ENCODE measurements at places on chromosomes 4 and X. TPM values are rescaled to one million over a fixed set of nuclear protein-coding genes. Genes with fewer than 3 reads are reported as not detected.

Gene TMEM255A
- 4.0 TPM for total RNA-seq

Gene WDR44
- 10.2 TPM for total RNA-seq

DNA sequence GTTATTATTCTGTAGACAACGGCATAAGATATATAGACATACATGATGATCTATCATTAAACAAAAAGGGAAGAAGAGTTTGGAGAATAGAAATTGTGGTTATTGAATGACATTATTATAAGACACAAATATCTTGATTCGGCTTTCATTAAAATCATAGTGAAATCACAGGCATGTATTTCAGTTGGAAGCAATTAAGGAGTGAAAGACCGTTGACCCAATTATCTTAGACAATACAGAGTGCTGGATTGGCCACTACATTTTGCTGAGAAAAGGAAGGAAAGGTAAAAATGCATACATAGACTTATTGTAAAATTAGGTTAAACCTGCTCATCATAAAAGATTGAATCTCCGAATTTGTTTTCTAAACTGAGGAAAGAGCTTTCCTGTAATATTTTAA lies 209.8 kb downstream of the KCNIP4 start:
- no peak for DNase-seq

DNA sequence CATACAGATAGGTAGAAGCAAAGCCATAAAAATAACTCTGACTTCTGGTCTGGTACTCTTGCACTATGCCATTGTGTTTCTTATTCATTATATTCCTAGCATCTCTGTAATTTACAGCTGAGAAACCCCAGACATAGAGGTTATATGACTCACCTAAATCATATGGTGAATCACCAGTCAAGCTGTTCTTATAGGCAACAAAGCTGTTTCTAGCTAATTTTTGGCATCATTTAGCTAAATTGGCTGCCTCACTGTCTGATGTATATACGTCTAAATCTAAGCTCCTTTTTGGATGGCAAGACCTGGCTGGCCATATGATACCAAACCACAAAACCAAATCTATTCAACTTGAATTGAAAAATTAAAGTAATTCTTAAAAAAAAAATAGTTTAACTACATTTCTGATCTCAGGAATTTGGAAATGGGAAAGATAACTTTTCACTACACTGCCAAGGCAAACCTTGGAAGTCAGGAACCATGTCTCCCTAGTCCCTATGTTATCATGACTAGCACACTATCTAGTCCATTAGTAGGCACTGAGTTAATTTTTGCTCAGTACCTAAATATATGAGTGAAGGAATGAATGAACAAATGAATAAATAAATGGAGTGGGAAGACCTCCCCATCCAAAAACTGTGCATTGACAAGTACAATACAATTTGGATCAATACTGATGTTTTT lies 41.3 kb upstream of the STAG2 start:
- DNase-seq: peak; percentile 37

DNA sequence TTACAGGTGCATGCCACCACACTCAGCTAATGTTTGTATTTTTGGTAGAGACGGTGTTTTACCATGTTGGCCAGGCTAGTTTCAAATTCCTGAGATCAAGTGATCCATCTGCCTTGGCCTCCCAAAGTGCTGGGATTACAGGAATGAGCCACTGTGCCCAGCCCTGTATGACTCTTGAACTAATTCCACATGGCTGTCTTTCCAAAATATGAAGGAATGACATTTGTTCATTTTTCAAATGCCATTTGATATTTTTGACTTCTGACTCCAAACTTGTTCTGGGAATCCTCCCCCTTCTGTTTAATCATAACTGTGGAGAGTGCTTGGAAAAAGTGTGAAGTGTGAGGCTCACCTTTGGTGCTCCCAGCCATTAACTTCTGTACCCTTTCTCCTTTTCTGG lies 119.2 kb downstream of the NHS start:
- DNase-seq: no peak

- DNase-seq: peak; percentile 51
Measured at GRCh38 chr4:149987330-149988086, 90.7 kb upstream of the DCLK2 start.

- peak; percentile 7 for DNase-seq
Measured at GRCh38 chr4:146488495-146489174, 33.1 kb downstream of the SLC10A7 start.

- no peak for DNase-seq
Measured at GRCh38 chrX:110346681-110347080, 12.0 kb upstream of the RTL9 start.

Gene BEX1
- total RNA-seq: 53.5 TPM

GRCh38 chr4:73752424-73752823 lies 12.1 kb downstream of the CXCL8 start:
- DNase-seq: no peak

GRCh38 chr4:37999965-38000364 lies 39.8 kb downstream of the PTTG2 start:
- no peak for DNase-seq

GRCh38 chrX:15203694-15204093 lies 66.2 kb downstream of the ASB9 start:
- DNase-seq: no peak

- no peak for DNase-seq
Measured at GRCh38 chr4:18405054-18405453, 383.5 kb upstream of the LCORL start.

DNA sequence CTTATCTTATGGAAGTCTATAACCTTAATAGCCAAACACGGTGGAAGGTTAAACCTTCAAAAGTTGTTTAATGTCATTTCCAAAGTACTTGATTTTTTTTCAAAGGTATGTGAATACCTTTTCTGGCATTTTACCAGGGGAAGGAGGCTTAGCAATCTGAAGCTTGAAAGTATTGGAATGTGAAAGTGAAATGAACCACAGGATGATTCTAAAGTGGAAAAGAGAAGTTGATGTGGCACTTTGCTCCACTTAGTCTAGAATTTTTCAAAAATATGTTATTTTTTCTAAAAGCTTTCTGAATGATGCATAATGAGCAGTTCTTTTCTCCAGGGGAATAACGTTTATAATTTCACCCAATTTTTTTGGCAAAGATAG lies 19.2 kb downstream of the PI4K2B start:
- no peak for DNase-seq

DNA sequence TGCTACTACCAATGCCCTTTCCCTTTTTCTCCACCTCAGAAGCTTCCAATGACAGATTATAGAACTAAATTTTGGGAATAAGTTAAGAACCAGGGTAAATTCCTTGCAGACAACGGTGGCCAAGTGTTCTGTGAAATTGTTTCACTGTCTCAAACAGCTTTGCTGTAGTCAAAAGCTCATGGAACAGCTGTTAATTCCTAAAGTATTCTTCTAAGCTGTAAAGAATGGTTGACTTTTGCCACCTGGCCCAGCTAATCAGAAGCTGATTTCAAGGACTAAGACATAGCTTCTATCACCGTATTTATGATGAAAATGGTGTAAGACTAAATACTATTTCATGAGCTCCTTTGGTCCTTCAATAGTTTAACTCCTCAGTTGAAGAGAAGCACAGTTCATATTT lies 297.5 kb downstream of the IL1RAPL2 start:
- no peak for DNase-seq

DNA sequence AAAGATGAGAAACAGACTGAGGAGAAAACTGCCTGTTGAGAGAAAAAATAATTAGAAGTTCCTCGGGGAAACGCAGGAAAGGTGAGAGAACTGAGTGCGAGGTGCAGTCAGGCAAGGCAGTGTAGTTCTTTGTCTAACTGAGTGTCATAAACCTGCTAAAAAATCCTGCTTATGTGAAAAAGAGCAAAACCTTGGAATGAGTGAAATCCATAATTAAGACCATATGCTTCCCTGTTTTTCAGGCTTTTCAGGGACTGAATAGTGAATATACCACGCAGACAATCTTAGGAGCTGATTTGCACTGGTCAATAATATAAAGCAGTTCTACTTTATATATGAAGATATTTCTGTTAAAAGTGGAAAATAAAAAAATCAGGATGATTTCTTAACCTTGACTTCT lies 104.9 kb downstream of the RASGEF1B start:
- no peak for DNase-seq

- DNase-seq: no peak
Measured at GRCh38 chr4:104649631-104650030, 154.9 kb upstream of the CXXC4 start.

DNA sequence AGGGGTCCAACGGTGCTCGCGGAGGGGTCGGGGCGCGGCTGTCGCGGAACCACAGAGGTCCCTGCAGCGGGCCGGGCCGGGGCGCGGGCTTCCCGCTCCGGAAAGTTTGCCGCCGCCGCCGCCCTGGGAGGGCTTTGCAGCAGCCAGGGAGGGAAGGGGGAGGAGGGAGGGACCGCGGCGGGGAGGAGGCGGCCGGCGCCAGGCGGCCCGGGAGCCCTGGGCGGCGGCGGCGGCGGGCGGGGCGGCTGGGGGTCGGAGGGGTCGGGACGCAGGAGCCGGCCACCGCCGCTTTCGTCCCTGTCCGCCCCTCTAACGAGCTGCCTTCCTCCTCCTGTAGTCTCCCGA lies 375 bp downstream of the FGFR3 start:
- DNase-seq: no peak

Gene SULT1B1
- total RNA-seq: 1.8 TPM

DNA sequence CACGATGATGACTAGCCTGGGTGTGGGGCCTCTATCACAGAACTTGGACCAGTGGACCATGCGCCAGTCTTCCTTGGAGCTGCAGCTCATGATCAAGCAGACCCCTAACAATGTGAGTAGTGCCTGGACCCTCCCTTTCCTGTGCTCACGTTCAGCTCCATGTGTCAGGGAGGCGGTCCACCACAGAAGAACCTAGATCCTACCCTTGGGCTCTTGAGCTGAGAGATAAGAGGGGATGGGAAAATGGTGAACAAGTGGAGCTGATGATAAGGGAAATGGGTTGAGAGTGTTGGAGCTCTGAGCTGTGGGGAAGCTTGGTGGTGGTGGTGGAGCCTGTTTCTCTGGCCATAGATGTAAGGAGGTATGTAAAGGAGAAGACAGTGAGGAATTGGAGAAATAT lies 13.1 kb downstream of the MED12 start:
- DNase-seq: no peak

Gene AMBN
- 0.19 TPM for total RNA-seq

Gene ZIC3
- 0.02 TPM for total RNA-seq

Gene SMIM31
- total RNA-seq: 0.04 TPM

DNA sequence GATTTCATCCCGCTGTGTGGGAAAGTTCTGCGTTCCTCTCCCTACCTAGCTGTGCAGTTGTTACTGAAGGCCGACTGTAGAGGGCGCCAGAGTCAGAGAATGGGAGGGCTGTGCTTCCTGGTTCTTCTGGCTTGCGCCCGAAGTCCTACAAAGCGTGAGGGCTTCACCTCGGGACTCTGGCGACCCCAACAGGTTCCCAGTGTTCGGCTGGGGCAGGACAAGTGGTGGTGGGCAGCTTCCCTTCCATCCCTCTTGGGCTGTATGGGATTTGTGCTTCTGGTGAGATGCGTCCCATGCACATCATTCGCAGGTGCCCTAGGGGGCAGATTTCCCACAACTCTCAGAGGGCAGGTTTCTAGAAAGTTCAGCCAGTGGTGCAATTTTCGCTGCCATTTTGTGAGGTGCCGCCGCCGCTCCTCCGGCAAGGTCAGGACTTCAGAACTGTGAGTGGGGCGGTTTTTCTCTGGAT lies 27.3 kb downstream of the CT45A1 start:
- peak; percentile 47 for DNase-seq

DNA sequence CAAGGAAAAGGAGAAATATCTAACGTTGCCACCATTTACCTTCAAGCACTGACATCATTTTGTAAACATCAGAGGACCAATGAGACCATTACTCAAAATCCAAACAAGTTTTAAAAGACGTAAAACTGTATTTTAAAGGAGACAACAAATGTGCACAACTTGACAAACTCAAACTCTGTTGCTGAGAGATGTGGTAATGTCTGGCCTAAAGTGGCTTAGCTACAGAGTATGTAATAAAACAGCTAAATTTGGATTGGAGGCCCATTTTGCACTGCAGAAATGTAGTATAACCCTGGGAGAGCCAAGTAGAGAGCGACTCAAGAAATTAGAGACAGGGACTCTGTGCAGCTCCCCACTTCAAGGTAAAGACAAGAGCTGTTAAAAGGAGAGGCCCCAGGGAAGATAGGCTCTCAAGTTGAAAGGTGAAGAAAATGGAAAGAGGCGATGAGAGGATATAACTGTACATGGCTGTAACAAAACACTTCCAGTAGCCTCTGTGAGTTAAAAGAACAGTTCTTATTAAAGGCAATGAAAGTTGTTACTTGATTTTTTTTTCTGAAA lies 20.3 kb downstream of the UNC5C start:
- DNase-seq: no peak

GRCh38 chrX:111483135-111483534 lies 28.3 kb upstream of the SERTM2 start:
- DNase-seq: no peak

GRCh38 chr4:88761342-88761741 lies 63.7 kb upstream of the NAP1L5 start:
- no peak for DNase-seq

DNA sequence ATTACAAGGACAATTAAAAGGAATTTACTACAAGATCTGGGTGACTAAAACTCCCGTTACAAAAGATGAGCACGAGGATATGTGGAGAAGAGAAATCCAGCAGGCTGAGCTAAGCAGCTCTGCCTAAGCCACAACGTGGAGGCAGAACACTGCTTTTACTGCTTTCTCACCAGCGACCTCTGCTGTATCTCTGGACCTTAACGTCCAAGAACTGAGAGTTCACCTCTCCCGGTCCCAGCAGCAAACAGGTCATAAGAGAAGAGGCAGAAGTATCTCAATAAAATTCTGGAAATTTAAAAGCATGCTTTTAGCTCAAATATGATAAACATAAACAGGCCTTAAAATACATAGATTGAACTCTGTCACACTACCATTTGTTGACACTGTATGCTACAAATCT lies 81.0 kb downstream of the ADGRA3 start:
- peak; percentile 48 for DNase-seq

- DNase-seq: no peak
Measured at GRCh38 chr4:15536552-15537499, 67.1 kb downstream of the CC2D2A start.

Gene ZAR1
- total RNA-seq: not detected
